Activated CD8-positive, alpha-beta T cell treated with anti-CD3 and anti-CD28 coated beads for 36 hours (primary cell): ENCODE measurements at places on chromosomes 1 and 21. TPM values are rescaled to one million over a fixed set of nuclear protein-coding genes. Genes with fewer than 3 reads are reported as not detected.

OR2M3 gene
- not detected for total RNA-seq

MTARC2 gene
- not detected for total RNA-seq

PROK1 gene
- not detected for total RNA-seq

PIAS3 gene
- total RNA-seq = 17.9 TPM

- peak; percentile 41 for DNase-seq
Observed at GRCh38 chr1:17239420-17239819, 9.5 kb upstream of the PADI3 start.

DNA sequence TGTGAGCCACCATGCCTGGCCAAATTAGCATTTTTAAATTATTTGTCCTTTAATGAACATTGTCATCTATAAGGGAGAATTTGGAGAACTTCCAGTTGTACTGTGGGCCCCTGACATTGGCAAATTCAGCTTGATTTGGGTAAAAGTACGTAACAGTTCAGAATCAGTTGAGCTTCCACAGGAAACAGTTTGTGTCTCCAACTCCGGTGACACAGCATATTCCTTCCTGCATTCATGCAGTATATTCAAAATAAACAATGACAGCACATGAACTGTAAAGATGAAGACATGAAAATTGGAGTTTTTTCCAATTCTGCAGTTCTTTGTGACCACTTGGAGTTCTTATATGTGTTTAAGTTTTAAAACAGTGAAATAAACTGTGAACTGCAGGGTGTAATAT, 28.2 kb downstream of the RNF220 start:
- DNase-seq = no peak

DNA sequence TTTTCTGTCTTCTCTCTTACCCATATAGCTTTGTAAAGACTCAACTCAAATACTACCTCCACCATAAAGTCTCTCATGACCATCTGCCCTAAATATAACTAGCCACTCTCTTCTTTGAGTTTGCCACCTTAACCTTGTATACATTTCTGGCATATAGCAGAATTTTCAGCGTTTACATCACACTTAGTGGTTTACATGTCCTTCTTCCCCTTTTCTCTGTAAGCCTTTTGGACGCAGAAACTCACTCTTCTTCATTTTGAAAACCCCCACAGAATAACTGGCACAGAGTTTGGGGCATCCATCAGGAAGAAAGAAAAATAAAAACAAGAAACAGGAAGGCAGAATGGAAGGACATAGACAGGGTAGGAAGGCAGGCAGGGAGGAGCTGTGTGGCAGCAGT, 131.8 kb upstream of the DUSP10 start:
- DNase-seq = no peak

GRCh38 chr1:218364028-218364710, 19.0 kb downstream of the TGFB2 start:
- no peak for DNase-seq

- peak; percentile 45 for DNase-seq
Observed at GRCh38 chr1:42955311-42956063, 3.2 kb downstream of the SLC2A1 start.

GRCh38 chr1:172537827-172538391, 5.0 kb downstream of the SUCO start:
- no peak for DNase-seq

- DNase-seq = no peak
Observed at GRCh38 chr1:221530791-221531190, 211.1 kb downstream of the DUSP10 start.

GRCh38 chr1:110736900-110737605, 62.3 kb upstream of the KCNA3 start:
- DNase-seq = no peak

DNA sequence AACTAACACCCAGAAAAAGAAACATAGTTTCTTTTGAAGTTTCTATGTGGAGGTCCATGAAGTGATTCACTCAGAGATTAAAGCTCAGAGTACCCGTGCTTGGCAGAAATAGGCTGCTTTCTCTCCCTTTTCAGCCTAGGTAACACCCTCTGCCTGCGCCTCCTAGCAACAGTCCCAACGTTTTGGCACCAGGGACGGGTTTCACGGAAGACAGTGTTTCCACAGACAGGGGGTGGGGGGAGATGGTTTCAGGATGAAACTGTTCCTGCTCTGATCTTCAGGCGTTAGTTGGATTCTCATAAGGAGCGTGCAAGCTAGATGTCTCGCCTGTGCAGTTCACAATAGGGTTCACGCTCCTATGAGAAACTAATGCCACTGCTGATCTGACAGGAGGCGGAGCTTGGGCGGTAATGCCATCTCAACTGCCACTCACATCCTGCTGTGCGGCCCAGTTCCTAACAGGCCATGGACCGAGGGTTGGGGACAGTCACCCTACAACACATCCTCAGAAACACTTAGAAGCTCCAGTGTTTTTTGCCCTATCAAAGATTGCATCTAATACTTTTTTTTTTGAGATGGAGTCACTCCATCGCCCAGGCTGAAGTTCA, 53.2 kb downstream of the CHML start:
- DNase-seq = no peak
